CD4-positive, CD25-positive, alpha-beta regulatory T cell (primary cell): ENCODE measurements at places on chromosomes 6 and 20. TPM values are rescaled to one million over a fixed set of nuclear protein-coding genes. Genes with fewer than 3 reads are reported as not detected.

GRCh38 chr6:43797919-43798318 is 27.9 kb downstream of the VEGFA start:
- DNase-seq, result no peak

GRCh38 chr20:60465993-60466686 is 507.9 kb downstream of the CDH26 start:
- DNase-seq, result no peak

- no peak for DNase-seq
Measured at GRCh38 chr6:19713411-19713810, 123.8 kb upstream of the ID4 start.

DNA sequence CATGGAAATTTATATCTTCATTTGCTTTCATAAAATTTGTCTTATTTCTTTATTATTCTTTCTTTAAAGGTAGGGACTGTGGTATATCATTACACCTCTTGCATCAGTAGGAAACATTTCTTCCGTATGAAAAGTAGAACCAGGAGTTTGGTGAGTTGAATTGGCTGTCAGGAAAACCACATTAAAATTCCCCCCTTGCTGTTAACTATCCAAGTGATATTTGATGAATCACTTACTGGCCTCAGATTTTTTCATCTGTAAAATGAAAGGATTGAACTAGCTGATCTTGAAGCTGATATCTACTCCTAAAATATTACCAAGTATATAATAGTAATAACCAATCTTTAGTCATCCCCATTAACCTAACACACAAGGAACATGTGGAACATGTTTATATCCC is 460.9 kb downstream of the GJA1 start:
- DNase-seq, result no peak

DNA sequence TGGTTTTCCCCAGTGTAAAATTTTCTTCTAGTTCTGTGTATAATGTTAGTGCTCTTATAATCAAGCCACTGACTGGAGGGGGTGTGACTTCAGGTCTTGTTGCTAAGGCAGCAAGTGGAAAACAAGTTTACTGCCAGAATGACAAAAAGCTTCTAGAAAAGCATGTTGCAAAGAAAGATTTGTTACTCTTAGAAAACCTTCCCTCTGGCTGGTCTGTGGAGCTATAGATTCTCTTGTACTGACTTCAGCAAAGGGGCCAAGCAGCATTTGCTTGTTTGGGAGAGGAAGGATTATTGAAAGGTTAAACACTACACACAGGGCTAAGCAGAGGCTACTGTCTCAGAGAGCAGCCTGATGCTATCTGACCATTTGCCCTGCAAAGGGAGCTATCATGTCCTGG is 288.8 kb downstream of the BTBD9 start:
- no peak for DNase-seq

- DNase-seq, result no peak
Measured at GRCh38 chr20:46159101-46159897, 41.2 kb downstream of the CD40 start.

GRCh38 chr6:150689900-150690590 is 90.4 kb downstream of the PLEKHG1 start:
- DNase-seq, result no peak

- no peak for DNase-seq
Measured at GRCh38 chr20:33209789-33210188, 7.4 kb upstream of the BPIFA3 start.

GRCh38 chr6:43070028-43070632 is 6.0 kb upstream of the PTK7 start:
- peak; percentile 40 for DNase-seq

- DNase-seq, result peak; percentile 73
Measured at GRCh38 chr6:45714741-45715507, 300.7 kb downstream of the CLIC5 start.

DNA sequence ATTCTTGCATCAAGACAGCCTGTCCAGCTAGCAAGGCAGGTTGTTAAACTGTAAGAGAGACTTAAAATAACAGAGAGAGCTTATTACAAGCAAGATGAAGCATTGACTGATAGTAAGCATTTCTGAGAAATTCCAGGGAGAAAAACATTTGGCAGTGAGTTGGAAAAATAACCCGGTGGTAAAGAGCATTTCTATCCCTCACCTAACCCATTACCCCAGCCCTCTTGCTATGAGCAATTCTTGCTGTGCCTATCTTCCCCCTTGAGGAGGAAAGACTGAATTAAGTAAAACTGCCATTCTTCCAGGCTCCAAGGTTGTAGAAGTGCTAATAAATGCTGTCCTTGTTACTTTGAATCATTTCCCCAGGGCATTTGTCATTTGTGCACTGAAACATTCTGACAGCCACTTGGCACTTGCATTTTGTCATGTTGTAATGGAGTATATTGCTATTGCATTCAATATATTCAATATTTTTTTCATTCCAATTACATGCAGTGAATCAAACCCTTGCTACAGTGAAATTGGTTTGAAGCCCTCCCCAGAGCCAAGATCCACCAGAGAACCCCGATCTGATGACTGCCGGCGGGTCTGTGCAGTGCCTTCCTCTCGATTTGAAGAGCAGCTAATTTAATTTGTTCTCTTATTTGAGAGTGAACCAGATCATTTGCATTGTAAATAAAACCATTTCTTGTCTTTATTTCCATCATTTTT is 291.1 kb downstream of the HIVEP2 start:
- DNase-seq, result no peak

DNA sequence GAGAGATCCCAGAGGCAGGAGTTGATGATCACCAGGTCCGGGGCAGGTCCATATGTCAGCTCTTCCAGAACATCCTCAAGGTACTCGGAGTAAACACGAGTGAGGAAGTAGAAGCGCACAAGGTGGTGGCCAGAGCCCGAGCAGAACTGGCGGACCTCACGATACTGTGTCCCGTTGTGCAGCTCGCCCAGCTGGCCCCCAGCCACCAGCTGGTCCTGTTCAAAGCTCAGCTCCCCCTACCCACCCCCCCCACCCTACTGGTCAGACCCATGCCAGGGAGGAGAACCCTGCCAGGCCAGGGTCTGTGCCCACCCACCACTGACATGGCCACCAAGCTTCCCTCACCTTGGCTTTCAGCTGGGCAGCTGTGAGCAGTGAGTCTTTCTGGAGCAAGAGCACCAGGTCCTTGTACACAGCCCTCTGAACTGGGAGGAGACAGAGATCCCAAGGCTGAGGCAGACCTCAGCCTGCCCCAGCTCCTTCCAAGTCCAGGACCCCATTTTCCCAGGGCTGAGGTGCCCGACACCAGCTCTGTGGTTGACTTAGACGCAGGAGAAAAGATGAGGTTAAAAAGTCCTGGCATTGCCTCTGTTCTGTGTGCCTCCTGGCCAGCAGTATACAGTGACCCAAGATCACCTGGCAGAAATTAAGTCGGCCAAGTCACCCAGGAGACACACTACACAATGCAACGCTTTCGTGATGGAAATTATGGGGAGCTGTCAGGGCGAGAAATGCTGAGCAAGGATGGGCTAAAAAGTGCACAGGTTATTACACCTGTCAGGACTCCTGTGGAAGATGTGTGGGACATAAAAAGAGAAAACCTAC is 1.4 kb downstream of the PCED1A start:
- no peak for DNase-seq

- no peak for DNase-seq
Measured at GRCh38 chr20:25632940-25633790, 9.4 kb upstream of the NANP start.

GRCh38 chr6:113920663-113921267 is 50.2 kb downstream of the HDAC2 start:
- peak; percentile 23 for DNase-seq

DNA sequence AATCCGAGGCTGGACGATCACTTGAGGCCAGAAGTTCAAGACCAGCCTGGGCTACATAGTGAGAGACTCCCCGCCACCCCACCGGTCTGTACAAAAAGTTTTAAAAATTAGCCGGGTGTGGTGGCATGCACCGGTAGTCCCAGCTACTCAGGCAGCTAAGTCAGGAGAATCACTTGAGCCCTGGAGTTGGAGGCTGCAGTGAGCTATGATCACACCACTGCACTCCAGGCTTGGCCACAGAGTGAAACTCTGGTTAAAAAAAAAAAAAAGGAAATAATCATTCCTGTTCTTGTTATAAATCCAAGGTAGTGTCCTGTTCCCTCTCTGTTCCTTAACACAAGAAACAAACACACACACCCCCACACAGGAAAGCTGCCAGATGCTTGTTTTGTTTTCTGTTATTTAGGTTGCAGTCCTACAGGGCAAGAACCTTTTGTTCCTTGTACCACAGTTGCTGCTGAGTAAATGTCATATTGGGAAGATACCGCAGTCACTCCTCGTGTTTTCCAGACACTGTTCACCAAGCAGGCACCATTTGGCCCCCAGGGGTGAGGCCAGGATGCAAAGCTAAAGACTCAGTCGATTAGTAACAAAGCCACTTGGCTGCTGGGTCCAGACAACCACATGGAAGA is 28.9 kb downstream of the ASIP start:
- DNase-seq, result no peak

DNA sequence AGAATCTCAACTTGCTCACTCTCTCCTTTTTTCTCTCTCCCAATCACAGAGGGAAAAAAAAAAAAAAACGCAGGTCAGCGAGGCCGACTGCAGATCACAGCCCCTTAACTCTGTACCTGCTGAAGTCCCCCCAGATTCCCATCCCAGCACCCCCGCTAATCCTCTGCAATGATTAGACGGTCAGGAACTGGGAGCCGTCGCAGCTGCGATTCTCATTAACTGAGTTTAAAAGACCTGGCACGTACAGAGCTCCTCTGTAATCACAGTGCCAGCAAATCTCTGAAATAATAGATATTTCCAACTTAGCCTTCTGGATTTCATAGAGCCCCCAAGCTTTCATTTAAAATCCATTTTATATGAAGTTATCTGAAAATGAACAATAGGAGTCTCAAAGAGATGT is 84.4 kb downstream of the ANKRD60 start:
- DNase-seq, result no peak

GRCh38 chr6:21352131-21352530 is 241.4 kb upstream of the SOX4 start:
- DNase-seq, result no peak

KHDC1 gene
- 3.1 TPM for polyA plus RNA-seq

CYP39A1 gene
- not detected for polyA plus RNA-seq

CAP2 gene
- not detected for polyA plus RNA-seq

MAP7 gene
- 0.21 TPM for polyA plus RNA-seq

EZR gene
- 310 TPM for polyA plus RNA-seq

RIPOR2 gene
- 420 TPM for polyA plus RNA-seq

SLC24A3 gene
- not detected for polyA plus RNA-seq

CST7 gene
- 56.7 TPM for polyA plus RNA-seq

SASH1 gene
- 0.06 TPM for polyA plus RNA-seq

RFX6 gene
- polyA plus RNA-seq, result not detected

LPA gene
- not detected for polyA plus RNA-seq

C20orf141 gene
- polyA plus RNA-seq, result not detected

MRPL2 gene
- 48.5 TPM for polyA plus RNA-seq

OR2J3 gene
- not detected for polyA plus RNA-seq

VIP gene
- not detected for polyA plus RNA-seq
